ENCODE measurements at places on chromosomes 2 and 18.

DNA sequence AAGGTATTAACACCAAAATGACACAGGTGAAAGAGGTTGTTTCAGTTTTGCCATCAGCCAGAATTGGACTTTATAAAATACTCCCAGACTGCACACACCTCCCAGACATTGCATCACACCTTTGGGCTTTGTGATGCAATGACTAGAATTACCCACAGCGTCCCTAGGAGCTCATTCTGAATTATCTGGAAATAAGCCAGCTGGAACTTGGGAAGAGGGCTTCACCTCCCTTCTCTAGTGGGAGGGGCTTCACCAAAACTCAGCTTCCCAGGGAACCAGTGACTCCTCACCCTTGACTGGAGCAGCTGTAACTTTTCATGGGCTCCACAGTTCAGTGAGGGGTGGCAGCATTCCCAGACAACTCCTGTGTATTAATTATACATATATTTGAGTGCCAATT, 83.1 kb upstream of the BZW1 start:
- DNase-seq: no peak

DNA sequence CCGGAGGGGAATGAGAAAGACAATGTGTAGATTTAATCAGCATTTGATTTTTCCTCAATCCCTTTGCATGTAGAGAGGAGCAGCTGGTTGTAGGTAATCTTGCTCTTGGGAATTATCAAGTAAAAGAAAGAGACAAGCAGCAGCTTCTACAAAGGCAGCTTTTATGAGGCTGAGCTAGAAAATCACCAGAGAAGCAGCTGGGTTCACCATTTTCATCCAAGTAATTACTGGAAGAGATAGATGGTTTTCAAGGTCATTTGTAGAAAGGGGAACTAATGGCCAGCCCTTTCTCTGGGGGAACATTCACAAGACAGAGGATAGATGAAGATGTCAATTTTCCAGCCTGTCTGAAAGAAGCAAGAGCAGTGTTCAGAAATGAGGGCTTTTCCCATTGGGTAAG, 113.0 kb downstream of the RND3 start:
- DNase-seq: no peak

- DNase-seq: no peak
Measured at GRCh38 chr2:39913648-39914461, 134.8 kb upstream of the THUMPD2 start.

- no peak for DNase-seq
Measured at GRCh38 chr18:37160038-37160820, 331.3 kb downstream of the KIAA1328 start.

- no peak for DNase-seq
Measured at GRCh38 chr18:22387787-22388186, 29.9 kb downstream of the CTAGE1 start.

DNA sequence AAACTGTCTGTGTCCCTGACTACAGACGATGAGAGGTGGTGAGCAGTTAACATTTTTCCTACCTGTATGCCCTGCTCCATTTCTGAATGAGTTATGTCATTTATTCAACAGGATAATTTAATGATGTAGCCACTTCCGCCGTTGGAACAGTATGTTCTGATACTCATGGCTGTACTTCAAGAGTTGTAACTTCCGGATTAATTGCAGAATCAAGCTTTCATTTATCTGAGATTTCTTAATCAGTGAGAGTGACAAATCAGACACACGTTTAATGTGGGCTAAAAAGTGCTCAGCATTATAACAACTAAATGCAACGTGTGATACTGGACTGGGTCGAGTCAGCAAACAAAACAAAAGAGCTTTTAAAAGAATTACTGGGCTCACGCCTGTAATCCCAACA, 107.7 kb downstream of the KCTD1 start:
- DNase-seq: no peak

- no peak for DNase-seq
Measured at GRCh38 chr2:201879996-201880395, 73.7 kb downstream of the CDK15 start.

DNA sequence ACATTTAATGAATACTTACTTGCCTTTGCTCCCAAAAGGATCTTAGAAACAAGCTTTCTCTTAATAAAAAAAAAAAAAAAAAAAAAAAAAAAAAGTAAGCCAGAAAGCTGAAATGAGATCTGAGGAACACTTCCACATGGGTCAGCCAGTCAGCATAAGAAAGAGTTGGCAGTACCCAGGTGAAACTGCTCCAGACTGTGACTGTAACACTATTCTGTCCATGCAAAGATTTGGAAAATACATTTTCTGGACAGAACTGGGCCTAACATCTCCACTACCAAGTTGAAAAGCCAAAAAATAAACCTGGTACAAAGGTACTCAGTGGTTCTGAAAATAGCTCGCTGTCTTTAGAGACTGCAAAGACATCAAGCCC, 135.7 kb downstream of the THADA start:
- no peak for DNase-seq

GRCh38 chr2:138502255-138503086, 901 bp downstream of the SPOPL start:
- no peak for DNase-seq

GRCh38 chr2:122322815-122323214, 567.4 kb downstream of the TSN start:
- no peak for DNase-seq

DNA sequence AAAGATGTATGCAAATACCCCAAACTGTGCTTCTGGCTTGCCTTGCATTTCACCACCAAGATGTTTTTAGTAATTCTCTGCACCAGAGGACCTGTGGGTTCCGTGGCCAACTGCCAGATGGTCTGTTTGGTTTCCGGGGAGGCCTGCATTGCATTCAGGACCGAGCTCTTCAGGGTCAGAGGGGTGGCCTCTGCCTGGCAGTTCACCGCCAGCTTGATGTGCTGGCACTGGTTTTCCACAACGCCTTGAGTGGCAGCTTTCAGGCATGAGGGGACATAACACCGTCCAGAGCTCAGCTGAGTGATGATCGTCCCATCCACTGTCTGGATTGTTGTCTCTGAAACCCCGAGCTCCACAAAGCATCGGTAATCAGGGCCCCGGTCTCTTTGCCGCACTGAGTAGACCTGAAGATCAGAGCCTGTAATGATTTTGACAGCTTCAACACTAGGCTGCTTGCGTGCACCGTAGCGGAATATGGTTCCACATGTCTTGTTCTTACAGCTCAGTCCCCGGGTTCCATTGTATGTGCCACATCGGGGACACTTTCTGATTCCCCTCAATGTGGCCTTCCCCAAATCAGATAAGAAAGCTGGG, 9.4 kb downstream of the C2orf42 start:
- peak; percentile 57 for DNase-seq

- DNase-seq: no peak
Measured at GRCh38 chr2:129936334-129936934, 43.0 kb upstream of the RAB6C start.

- DNase-seq: no peak
Measured at GRCh38 chr2:21233194-21233593, 109.4 kb downstream of the TDRD15 start.

DNA sequence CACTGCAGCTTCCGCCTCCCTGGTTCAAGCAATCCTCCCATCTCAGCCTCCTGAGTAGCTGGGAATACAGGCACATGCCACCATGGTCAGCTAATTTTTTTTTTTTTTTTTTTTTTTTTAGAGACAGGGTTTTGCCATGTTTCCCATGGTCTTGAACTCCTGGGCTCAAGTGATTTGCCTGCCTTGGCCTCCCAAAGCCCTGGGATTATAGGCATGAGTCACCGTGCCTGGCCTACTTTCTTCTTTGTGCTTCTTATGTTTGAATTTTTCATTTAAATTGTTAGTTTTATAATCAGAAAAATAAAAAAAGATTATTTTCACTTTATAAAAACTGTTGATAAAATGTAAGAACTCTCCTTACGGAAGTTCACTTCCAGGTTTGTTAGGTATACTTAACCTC, 101.5 kb upstream of the LPIN2 start:
- DNase-seq: no peak

DNA sequence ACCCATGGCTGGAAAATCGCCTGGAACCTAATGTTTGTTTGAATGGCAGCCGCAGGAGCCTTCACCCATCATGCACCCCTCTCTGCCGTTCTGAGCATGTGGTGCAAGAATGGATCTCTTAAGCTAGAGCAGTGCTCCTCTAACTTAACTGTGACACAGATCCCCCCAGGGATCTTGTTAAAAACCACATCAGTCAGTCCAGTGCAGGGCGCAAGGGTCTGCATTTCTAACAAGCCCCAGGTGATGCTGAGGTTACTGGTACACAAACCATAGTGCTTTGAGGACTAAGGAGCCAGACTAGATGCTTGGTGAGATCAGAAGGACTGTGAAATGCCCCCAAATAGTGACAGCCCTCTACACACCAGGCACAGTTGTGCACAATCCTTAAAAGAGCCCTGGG, 87.1 kb upstream of the KCTD1 start:
- DNase-seq: no peak

DNA sequence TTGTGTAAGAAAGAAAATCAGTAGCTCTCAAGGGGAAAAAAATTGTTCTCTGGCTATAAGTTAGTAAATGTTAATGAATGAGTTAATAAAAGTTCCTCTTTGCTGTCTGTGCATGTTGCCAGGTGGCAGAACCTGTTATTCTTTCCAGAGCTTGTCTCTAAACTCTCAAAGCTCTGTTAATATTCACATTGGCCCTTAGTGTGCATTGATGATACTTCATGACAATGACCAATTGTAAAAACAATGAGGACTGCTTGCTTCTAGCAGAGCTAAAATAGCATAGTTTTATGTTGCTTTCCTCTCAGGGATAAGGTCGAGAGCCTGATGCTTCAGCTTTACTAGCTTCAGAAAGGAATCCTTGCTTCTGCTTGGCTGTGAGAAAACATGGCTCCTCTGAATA, 91.5 kb downstream of the RAD51AP2 start:
- DNase-seq: no peak

GRCh38 chr2:54052825-54053718, 62.3 kb upstream of the ACYP2 start:
- no peak for DNase-seq

DNA sequence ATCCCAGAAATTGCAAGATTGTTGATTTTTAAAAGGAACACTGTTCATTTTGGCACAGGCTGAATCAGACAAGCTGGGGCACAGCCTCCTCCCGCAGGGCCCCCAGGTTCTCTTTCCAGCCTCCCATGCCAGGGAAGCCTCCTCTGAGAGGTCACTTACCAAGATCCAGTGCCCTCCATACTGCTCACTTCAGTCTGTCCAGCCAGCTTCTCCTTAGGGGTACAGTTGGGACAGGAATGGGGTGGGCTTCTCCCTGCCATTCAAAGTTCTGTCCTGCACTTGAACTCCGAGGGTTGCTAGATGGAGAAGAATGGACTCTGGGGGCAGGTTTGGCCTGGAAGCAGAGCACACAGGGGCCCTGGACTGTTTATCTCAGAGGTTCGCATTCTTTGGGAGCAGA, 7.5 kb upstream of the CYP26B1 start:
- no peak for DNase-seq

DNA sequence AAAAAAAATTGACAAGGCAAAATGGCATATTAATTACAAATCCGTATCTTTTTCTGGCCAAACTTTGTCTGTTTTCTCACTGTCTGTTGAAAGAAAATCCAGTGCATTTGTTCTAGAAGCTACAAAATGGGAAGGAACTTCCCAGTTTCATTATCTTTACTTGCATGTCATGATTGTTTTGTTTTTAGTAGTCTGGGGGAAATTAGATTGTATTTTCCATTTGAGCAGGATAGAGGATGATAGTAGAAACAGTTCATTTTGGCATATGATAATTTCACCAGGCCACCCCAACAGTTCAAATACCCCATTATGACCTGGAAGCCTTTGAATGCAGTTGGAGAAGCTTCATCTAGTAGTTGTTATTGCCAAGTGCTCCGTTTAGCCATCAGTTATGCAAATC, 77.5 kb upstream of the RANBP2 start:
- DNase-seq: no peak

GRCh38 chr2:143085125-143085784, 44.0 kb upstream of the ARHGAP15 start:
- no peak for DNase-seq

DNA sequence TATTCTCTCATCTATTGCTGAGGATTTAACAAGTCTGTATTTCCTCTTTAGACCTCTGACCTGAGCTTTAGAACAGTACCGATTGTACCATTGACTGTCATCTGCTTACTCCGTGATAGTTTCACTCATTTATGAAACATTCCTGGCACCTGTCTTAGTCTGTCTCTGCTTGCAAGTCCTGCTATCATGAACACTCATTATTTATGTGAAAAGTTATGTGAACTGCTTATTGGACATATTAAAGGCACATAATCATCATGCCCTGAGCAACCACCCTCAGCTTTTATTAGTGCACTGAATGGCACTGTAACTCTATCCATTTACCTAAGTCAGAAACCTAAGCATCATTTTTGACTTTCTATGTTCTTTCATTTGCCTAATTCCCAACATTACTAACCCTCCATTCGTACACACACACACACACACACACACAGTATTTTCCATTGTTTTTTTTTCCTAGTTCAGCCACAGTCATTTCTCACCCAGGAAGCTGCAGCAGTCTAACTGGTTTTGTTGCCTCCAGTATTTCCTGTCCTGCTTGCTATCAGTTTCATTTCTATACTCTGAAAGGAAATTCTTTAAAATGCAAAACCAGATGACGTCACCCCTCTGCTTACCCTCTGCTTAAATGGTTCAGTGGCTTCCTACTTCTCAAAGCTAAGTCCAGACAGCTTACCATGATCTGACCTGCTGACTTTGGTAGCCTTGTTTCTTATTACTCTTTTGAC, 146.1 kb downstream of the HAUS1 start:
- DNase-seq: peak; percentile 45

GRCh38 chr2:149740490-149740889, 152.9 kb upstream of the MMADHC start:
- no peak for DNase-seq

- DNase-seq: no peak
Measured at GRCh38 chr2:224875841-224876240, 159.7 kb upstream of the CCDC195 start.
